ENCODE measurements at places on chromosomes 5 and 9.

DNA sequence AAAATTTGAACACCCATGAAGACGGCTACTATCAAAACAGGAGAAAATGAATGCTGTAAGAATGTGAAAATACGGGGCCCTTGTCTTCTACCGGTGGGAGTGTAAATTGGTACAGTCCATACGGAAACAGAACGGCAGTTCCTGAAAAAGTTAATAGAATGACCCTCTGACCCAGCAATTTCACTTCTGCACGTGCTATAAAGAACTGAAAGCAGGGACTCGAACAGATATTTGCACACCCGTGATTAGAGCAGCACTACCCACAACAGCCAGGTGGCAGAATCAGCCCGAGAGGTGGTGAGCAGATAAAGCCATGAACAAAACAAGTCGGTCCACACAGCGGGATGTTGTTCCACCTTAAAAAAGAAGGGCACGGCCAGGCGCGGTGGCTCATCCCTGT lies 22.6 kb upstream of the SLC12A7 start:
- DNase-seq = no peak

- no peak for DNase-seq
These were observed 2187.0 kb upstream of the ACO1 start for GRCh38 chr9:30197453-30197852.

- no peak for DNase-seq
These were observed 247.2 kb downstream of the DENND1A start for GRCh38 chr9:123682746-123683145.

DNA sequence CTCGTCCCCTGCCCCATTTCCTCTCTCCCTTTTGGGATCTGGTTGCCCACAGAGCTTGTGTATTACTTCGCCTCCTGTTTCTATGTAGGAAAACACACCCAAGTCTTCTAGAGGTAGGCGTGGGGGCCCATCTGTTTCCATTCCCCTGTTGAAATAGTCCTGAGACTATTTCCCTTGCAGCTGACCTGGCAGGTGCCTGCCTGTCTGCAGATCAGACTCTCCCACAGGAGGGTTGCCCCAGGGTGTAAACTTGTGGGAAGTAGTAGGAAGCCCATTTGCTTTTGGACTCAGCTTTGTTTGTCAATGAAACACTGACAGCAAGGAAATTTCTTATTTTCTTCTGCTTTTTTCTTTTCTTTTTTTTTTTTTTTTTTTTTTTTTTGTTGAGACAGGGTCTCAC lies 16.3 kb upstream of the GARNL3 start:
- no peak for DNase-seq

All from AG09319 (cell line).